NT2/D1 (cell line): ENCODE measurements at places on chromosomes 6 and 20.
A peak's percentile ranks its signal among the peaks of the same experiment; 100 is the strongest.

GRCh38 chr20:63367446-63368055 is 6.4 kb upstream of the CHRNA4 start:
- no peak for DNase-seq

GRCh38 chr6:11009353-11009752 is 34.8 kb downstream of the ELOVL2 start:
- peak; percentile 36 for DNase-seq

DNA sequence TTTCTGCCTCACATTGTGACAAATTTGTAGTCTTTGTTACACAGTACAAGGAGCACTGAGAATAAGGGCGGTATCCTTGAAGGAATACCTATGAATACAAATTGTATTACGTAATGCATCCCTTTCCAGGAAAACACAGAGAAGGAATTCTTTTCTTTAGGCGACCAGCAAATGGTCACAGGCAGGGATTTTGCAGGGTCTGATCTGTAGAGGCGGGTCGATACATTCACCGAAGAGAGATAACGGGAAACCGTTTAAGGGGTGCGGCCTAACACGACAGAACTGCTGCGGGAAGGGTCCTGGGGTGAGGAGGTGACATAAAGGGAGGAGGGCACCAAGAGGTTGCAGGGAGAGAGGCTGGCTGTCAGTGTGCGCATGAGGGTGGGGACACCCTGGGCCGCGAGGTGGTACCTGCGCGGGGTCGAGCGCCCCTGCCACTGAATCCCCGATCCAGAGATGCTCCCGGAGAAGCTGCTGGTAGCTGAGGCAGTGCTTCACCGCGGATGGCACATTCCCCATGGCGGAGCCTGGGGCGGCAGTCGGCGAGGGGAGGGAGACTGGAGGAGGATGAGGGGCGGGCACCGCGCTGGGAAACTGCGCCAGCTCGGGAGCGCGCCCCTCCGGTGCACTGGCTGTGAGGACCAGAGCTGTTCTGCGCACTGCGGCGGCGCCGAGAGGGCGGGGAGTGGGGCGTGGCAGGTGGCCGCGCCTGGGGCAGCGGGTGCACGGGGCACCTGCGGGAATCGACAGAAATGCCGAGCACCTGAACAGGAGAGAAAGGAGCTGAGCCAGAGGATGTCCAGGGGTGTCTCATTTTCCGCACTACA is at the start of gene HMGCLL1:
TSS of gene HMGCLL1 (minus strand) at position 656 of the 827 bp plus-strand sequence. CDS start at position 519, 137 bp downstream.
- DNase-seq = peak; percentile 32

- DNase-seq = no peak
Measured at GRCh38 chr6:148999929-149000468, 253.2 kb downstream of the UST start.

DNA sequence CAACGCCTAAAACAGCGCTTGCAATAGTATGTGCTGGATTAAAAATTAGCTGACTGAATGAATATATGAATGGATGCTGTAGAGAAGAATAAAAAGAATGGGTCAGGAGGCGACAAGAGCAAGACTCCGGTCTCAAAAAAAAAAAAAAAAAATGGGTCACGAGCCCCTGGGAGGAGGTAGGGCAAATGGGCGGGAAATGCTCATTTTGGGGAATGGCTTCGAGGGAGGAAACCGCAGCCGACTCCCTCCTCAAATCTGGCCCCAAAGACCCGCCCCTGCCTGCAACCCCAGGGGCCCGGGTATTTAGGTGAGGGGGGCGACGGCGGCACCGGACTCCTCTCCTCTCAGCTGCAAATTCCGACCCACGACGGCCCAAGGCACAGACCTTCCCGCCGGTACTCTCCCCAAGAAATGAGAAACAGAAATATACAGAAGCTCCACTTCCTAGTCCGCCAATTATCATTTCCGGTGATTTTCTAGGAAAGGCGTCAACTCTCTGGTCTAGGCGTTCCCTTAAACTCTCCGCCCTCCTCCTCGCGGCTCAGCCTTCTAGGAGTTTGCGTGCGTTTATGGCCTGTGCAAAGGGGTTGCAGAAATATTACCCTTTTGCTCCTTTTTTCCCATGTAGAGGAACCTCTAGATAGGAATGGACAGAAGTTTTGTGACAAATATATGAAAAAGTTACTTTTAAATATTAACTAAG is at the start of gene ZNF311:
TSS of gene ZNF311 (minus strand) at position 133 of the 703 bp plus-strand sequence. CDS start 1,361 bp downstream, outside the sequence.
- no peak for DNase-seq

GRCh38 chr6:159982731-159983506 is 14.0 kb downstream of the IGF2R start:
- no peak for DNase-seq

- DNase-seq = no peak
Measured at GRCh38 chr6:8194490-8194889, 92.1 kb upstream of the EEF1E1 start.

DNA sequence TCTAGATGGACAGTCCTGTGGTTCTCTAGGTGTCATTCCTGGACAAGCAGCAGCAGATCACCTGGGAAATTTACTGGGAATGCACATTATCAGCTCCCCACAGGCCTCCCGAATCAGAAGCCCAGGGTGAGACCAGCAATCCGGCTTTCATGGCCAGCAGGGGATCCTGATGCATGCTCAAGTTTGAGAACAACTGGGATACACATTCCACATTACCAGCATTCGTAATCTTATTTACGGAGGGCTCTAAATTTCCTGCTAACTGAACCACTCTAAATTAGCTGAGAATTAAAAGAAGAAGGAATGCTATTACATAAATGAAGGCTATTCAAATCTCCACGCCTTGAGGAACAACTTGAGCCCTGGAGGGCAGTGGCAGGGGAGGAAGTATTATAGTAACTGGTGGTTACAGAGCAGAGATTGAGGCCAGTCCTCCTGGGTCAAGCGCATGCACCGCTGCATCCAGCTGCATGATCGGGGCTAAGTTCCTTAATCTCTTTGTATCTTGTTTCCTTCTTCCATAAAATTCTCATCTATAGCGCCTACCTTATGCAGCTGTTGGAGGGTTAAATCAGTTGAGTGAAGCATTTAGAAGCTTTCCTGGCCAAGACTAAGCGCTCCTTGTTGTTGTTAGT is 403.7 kb downstream of the CDH26 start:
- no peak for DNase-seq

DNA sequence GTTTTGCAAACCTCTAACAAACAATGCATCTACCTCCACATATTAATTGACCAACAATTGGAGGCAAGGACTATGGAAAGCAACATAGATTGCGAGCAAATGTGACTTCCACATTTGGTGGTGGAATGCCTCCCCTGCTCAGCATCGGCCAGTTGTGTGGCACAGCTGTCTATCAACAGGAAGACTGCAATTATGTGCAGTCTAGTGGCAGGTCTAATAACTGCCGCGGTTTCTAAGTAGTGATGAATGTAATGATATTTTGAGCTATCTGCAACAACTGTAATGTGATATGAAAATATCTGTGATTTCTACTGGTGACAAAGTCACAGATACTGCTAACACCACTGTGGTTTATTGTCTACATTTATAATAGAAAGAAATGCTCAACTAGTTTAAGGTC is 56.8 kb downstream of the NCR2 start:
- no peak for DNase-seq

- no peak for DNase-seq
Measured at GRCh38 chr6:82881519-82881918, 184.1 kb downstream of the UBE3D start.

- DNase-seq = no peak
Measured at GRCh38 chr6:155274533-155274932, 10.7 kb downstream of the CLDN20 start.

DNA sequence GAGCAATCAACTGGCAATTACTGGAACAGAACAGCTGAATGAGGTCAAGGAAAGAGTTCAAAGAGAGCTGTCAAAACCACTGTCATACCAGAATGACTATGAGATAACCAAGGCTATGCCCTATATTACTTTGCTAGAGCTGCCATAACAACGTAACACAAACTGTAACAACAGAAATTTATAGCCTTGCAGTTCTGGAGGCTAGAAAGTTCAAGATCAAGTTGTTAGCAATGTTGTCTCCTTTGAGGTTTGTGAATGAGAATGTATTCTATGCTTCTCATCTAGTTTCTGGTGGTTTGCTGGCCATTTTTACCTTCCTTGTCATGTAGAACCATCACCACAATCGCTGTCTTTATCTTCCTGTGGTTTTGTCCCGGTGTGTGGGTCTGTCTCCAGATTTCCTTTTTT is 1323.0 kb upstream of the GJE1 start:
- no peak for DNase-seq

- no peak for DNase-seq
Measured at GRCh38 chr6:113120582-113121285, 736.4 kb upstream of the MARCKS start.

DNA sequence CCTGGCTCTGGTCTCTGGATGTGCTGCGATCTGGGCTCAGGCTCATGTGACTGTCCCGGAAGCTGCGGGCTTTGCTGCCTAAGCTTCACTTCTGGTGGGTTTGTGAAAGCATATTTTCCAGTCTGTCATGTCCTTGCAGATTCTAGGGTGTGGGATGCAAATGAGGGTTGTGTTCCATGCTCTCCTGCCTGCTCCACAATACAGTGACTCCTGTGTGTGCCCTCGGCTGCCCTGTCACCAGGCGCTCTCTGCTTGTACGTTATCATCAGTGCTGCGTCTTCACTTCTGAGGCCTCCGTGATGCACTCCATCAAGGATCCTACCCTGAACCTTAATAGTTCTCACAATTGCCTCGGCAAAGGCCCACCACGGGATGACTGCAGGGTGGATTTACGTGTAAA is 84.2 kb downstream of the TTLL2 start:
- DNase-seq = no peak

DNA sequence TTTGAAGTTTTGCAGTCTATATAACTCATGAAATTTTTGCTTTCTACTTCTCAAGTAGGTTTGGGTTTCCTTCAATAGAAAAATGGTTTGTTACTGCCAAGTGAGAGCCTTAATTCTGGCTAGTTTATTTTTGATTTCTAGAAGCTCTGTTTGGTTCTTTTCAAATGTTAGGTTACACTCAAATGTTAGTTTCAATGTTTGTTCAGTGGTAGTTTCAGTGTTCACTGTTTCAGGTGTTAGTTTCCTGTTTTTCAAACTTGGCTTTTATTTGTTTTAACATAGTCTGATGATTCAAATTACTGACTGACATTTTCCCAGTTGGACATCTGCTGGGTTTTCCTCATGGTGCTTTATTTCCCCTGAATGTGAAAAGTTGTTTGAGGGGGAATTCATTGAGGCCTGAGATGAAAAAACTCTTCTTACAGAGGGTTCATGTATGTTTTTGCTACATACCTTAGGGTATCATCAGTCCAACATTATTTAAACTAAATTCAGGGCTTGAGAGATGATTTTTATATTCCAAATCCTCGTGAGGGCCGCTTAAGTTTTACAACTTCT is 189.0 kb downstream of the JARID2 start:
- DNase-seq = no peak

DNA sequence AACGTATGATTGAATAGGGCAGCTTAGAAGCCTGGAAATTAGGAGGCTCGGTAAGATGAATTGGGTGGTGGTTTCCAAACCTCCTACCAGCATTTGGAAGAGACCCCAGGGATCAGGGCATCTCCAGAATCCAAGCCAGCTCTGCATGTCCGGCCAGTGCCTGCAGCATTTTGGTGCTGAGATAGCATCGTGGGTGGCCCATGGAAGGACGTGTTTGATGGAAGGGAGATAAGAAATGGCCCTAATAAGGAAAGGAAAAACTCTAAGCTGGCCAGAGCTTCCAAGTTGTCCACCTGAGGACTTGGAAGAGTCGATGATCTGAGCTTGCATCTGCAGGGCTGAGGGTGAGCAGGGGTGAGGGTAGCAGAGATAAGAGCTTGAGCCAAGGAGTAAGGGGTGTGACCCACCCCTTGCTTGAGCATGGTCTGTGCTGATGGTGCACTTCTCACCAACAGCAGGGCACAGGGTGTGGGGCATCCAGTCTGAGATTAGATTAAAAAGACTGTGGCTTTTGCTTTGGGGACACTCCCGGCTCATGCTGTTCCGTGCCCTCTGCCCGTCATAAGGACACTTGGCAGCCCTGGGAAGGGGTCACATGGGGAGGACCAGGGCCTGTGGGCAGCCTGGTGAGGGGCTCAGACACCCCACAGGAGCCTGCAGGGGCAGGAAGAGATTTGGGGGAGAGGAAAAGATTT is 213.2 kb downstream of the ERMARD start:
- DNase-seq = no peak

- no peak for DNase-seq
Measured at GRCh38 chr20:6887966-6888365, 120.5 kb downstream of the BMP2 start.

DNA sequence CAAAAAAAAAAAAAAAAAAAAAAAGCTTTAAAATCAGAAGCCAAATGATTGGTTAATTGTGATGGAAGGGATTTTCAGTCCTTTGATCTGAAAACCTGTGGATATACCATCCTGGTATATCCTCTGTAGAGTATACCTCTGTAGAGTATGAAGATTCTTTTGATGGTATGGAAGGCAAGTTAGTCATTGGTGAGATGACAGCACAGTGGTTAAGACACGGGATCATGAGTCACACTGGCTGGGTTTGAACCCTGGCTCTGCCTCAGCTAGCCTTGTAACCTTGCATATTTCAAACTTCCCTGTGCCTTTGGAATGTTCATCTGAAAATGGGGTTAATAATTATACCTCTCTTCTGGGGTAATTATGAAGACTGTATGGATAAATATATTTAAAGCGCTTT is 179.3 kb downstream of the CARMIL1 start:
- DNase-seq = no peak

- DNase-seq = no peak
Measured at GRCh38 chr6:138682704-138683527, 90.7 kb upstream of the CCDC28A start.

DNA sequence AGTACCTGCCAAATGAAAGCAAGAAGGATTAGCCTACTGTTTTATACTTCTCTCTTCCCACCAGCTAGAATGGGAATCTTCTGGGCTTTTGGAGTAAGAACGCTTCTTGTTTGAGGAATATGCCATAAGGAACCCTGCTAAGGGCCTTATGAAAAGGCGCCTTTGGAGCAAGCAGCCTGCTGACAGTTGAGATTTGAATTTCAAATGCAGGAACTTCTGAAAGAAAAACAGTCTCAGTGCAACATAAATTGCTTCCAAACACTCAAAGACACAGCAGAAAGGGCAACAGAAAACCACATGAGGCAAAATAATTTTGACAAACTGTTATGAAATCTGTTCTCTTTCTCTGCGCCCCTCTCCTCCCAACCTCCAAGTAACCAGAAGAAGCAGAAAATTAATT is 149.4 kb upstream of the B3GAT2 start:
- DNase-seq = no peak

- no peak for DNase-seq
Measured at GRCh38 chr20:48877304-48877703, 44.2 kb upstream of the ARFGEF2 start.

- no peak for DNase-seq
Measured at GRCh38 chr6:164216839-164217238, 802.3 kb downstream of the QKI start.

DNA sequence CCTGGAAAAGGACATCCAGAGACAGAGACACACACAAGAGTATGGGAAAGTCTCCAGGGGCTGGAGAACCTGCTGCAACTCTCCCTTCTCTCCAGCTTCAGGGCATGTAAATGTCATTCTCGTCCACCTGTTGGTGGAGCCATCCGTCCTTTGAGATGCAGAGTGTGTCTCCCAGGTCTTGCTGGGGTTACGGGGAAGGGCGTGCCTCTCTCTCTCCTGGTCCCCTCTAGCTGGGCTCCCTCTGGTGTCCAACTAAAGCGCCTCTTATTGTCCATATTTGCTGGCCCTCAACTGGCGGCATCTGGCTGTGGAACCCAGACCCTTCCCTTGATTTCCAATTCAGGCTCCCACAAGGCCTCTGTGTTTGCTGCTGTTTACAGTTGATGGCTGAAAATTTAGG is 244.1 kb downstream of the BMP7 start:
- peak; percentile 88 for DNase-seq
